ENCODE measurements at places on chromosomes 12 and 14. TPM values are rescaled to one million over a fixed set of nuclear protein-coding genes. Genes with fewer than 3 reads are reported as not detected.

AQP2 gene
- total RNA-seq: not detected

OASL gene
- total RNA-seq: 0.11 TPM

HRK gene
- total RNA-seq: not detected

TMCC3 gene
- 1.3 TPM for total RNA-seq

TTC9 gene
- 0.52 TPM for total RNA-seq

ING4 gene
- total RNA-seq: 48.1 TPM

ERBB3 gene
- total RNA-seq: 0.33 TPM

REP15 gene
- total RNA-seq: 15.4 TPM

LRRK2 gene
- total RNA-seq: 0.52 TPM

ACSM4 gene
- not detected for total RNA-seq

AP5M1 gene
- total RNA-seq: 18.0 TPM

DNM1L gene
- total RNA-seq: 79.2 TPM

TCL1B gene
- not detected for total RNA-seq

NTS gene
- total RNA-seq: 0.34 TPM

SLCO1C1 gene
- not detected for total RNA-seq

ADCY4 gene
- total RNA-seq: 51.0 TPM

ART4 gene
- total RNA-seq: 80.9 TPM

FOS gene
- total RNA-seq: 548 TPM

SOAT2 gene
- not detected for total RNA-seq

AICDA gene
- total RNA-seq: not detected

APOF gene
- not detected for total RNA-seq

PTPN6 gene
- total RNA-seq: 3.3 TPM

SMIM41 gene
- not detected for total RNA-seq

GLIPR1L1 gene
- not detected for total RNA-seq

ST8SIA1 gene
- total RNA-seq: 0.86 TPM

VDR gene
- 0.11 TPM for total RNA-seq

SUPT16H gene
- 60.9 TPM for total RNA-seq

GDF3 gene
- total RNA-seq: 1.2 TPM

LRP1-AS gene
- total RNA-seq: not detected

SELPLG gene
- 0.11 TPM for total RNA-seq

FLRT2 gene
- total RNA-seq: 100 TPM

SMOC1 gene
- 1.8 TPM for total RNA-seq

STYK1 gene
- 2.7 TPM for total RNA-seq

JPH4 gene
- total RNA-seq: not detected

POTEG gene
- not detected for total RNA-seq

USP44 gene
- 3.3 TPM for total RNA-seq

PRB2 gene
- total RNA-seq: not detected

MSRB3 gene
- total RNA-seq: 47.9 TPM

TUNAR gene
- not detected for total RNA-seq

CARMIL3 gene
- not detected for total RNA-seq

CACNB3 gene
- 5.5 TPM for total RNA-seq

TAS2R30 gene
- total RNA-seq: 2.7 TPM

MGP gene
- total RNA-seq: 193 TPM

CLEC4D gene
- total RNA-seq: not detected

SLC39A5 gene
- not detected for total RNA-seq

BLTP3B gene
- 15.0 TPM for total RNA-seq
